ENCODE measurements at places on chromosomes 4 and X.

DNA sequence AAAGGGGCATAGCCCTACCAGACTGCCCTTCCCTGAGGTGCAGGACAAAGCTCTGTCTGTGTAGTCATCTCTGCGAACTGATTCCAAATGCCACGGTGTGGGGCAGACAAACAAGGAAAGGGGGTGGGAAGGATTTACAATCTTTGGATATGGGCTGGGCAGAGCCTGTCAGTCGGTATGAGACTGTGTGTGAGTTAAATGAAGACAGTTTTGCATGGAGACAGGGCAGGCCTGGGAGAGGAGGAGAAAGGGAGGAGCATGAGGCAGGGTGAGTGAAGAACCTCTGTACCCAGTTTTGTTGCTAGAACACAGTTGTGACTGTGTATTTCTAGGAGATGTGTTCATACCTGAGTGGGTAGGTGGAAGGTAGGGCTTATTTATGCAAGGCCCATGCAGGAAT is 59.4 kb upstream of the MSN start:
- H3K4me1 ChIP-seq, result no peaks in the 10 kb centered on the region
- no peak overlapping the region for H3K4me3 ChIP-seq
- H3K27ac ChIP-seq, result no peak overlapping the region
- DNase-seq, result no peak
- H3K27me3 ChIP-seq, result no peaks in the 10 kb centered on the region
- no peaks in the 10 kb centered on the region for H3K36me3 ChIP-seq

- no peaks in the 10 kb centered on the region for H3K36me3 ChIP-seq
- no peak overlapping the region for H3K4me3 ChIP-seq
- H3K4me1 ChIP-seq, result no peaks in the 10 kb centered on the region
- H3K27ac ChIP-seq, result no peak overlapping the region
- H3K27me3 ChIP-seq, result no peaks in the 10 kb centered on the region
- no peak for DNase-seq
Observed at GRCh38 chrX:9369802-9370291, 95.0 kb upstream of the TBL1X start.

GRCh38 chr4:121252224-121252806 is 88.2 kb upstream of the TNIP3 start:
- no peaks in the 10 kb centered on the region for H3K27me3 ChIP-seq
- H3K27ac ChIP-seq, result no peak overlapping the region
- peaks cover 8% of the 10 kb centered on the region for H3K4me1 ChIP-seq
- DNase-seq, result peak; percentile 68
- H3K4me3 ChIP-seq, result no peak overlapping the region
- no peaks in the 10 kb centered on the region for H3K36me3 ChIP-seq

- H3K27ac ChIP-seq, result no peak overlapping the region
- no peak overlapping the region for H3K4me3 ChIP-seq
- H3K4me1 ChIP-seq, result no peaks in the 10 kb centered on the region
- H3K27me3 ChIP-seq, result no peaks in the 10 kb centered on the region
- no peaks in the 10 kb centered on the region for H3K36me3 ChIP-seq
Observed at GRCh38 chr4:16505726-16506125, 279.5 kb upstream of the TAPT1 start.

- peak overlapping the region; percentile 27 for H3K27ac ChIP-seq
- no peak for DNase-seq
- no peak overlapping the region for H3K4me3 ChIP-seq
- H3K36me3 ChIP-seq, result no peaks in the 10 kb centered on the region
- no peaks in the 10 kb centered on the region for H3K27me3 ChIP-seq
Observed at GRCh38 chr4:98546910-98547594, 111.4 kb downstream of the TSPAN5 start.

- H3K36me3 ChIP-seq, result peaks cover 3% of the 10 kb centered on the region
- no peak for DNase-seq
- H3K27me3 ChIP-seq, result no peaks in the 10 kb centered on the region
- H3K27ac ChIP-seq, result no peak overlapping the region
- no peaks in the 10 kb centered on the region for H3K4me1 ChIP-seq
Observed at GRCh38 chr4:123731035-123731434, 334.4 kb downstream of the SPRY1 start.
